Naive thymus-derived CD8-positive, alpha-beta T cell (primary cell): ENCODE measurements at places on chromosomes 4 and X.

DNA sequence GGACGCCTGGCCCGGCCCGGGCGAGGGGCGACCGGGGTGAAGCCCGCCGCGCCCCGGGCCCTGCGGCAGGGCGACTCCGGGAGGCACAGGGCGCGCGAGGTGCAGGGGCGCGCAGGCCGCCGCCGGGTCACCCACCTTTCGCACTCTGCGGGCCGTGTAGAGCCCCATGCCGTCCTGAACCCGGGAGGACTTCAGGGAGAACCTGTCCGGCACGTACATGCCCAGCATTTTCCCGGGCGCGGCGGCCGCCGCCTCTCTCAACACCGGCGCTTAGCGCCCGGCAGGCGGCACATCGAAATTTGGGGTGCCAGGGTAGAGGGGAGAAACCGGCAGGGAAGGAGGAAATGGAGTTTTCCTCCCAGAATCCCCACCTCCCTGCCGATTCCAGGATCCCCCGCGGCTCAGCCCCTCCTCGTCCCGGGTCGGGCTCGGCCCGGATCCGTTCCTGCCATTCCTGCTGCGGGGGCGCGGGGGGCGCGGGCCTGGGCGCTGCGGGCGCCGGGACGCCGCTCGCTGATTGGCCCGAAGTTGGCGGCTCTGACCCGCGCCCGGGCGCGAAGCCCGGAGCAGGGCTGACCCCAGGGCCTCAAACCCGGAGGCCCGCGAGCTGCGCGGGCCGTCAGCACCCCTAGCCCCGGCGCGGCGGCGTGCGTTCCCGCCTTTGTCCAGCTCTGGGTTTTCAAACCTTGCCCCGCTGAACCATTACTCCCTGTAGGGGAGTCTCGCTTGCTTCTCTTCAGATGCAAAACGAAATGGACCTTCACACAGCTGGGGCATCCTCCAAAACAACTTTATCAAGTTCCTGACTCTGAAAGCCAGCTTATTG, at the start of gene PRDM5:
PRDM5 (minus strand) TSS at position 346 of the 826 bp plus-strand sequence; CDS start at position 228, 118 bp downstream.
- peak; percentile 10 for DNase-seq

DNA sequence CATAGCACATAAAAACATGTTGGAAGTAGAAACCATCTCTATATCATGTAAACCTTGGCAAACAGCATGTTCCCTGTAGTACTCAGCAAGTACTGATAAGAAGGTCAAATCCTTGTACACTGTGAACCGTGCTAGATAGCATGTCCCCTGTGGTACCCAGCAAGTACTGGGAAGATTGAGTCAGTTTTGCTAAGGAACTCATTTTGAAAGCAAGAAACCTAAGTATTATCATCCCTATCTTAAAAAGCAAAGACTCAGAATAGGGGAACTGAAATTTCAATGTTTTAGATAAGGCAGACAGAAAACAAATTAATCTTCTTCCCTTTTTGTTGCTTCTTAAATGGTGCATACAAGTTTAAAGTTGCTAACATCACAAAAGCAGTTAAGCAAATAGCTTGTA, 180.2 kb downstream of the RBM46 start:
- no peak for DNase-seq

DNA sequence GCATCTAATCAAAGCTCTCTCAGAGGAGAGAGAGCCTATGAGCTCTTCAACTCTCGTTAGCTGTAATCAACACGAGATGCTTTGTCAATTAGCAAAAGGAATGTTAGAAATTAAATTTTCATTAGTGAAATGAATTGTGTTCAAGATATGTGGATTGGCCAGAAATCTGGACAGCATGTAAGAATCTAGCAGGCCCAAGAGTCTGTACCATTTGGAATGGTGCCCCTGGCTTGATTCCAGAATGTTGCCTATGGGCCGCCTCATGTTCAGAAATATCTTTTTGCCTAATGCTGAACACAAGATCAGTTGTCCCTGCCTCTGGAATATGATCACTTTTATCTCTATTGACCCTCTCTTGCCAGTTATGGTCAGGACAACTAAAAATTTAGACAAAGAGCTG, 88.2 kb downstream of the RBM46 start:
- no peak for DNase-seq

DNA sequence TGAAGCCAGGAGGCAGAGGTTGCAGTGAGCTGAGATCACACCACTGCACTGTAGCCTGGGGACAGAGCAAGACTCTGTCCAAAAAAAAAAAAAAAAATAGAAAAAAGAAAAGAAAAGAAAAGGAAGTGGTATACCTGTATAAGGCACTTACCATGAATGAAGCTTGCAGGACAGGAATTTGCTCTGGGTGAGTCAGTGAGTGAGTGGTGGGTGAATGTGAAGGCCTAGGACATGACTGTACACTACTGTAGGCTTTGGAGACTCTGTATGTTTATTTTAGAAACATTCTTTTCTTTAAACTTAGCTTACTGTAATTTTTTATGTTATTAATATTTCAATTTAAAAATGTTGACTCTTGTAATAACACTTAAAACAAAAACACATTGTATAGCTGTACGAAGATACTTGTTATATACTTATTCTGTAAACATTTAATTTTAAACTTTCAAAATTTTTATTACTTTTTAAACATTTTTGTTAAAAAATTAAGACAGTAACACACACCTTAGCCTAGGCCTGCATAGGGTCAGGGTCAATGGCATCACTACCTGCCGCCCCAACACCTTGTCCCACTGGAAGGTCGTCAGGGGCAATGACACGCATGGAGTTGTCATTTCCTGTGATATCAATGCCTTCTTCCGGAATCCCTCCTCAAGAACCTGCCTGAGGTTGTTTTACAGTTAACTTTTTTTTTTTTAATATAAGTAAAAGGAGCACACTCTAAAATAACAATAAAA, 78.7 kb downstream of the CLNK start:
- no peak for DNase-seq

GRCh38 chr4:67092351-67092750, 453.0 kb downstream of the CENPC start:
- DNase-seq, result no peak

DNA sequence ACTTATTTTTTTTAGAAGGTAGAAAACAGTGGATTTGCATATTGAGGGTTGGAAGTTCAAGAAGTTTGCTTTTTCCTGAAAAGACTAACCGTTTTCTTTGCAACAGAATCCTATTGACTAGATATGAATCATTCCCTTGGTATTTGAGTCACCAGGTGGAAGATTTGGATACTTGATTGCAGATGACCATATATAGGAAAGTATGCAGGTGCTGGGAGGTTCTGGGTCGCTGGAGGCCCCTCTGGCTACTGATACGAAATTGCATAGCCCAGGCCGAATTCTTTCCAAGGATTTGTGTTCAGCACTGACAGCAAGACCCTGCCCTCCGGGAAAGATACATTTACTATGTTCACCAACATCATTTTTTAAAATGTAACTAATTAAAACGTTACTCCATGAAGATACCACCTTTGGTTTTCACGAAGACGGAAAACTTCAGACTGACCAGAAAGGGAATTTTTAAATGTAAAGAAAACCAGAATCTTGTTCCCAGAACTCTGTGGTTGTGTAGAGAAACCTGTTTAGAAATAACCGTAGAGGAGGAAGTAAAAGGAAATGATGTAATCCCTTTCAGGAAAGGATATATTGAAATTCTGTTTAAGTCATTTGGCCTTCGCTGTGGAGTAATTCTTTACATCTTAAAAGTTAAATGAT, 946 bp downstream of the ANXA3 start:
- DNase-seq, result no peak

DNA sequence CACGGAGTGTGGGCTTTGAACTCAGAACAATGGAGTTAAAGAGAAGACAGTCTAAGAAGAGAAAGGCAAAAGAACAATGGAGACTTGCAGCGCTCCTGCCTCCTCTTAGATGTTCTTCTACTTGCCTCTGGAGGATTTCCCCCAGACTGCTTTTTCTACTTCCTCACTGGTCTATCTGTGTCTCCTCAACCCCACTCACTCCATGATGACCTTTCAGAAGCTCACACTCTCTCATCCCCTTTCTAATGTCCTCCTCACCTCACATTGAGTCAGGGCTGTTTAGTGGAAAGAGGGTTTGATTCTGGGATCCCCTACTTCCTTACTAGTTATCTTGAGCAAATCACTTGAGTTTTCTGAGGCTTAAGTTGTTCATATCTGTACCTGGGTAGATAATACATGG, 12.2 kb upstream of the HERC6 start:
- no peak for DNase-seq

DNA sequence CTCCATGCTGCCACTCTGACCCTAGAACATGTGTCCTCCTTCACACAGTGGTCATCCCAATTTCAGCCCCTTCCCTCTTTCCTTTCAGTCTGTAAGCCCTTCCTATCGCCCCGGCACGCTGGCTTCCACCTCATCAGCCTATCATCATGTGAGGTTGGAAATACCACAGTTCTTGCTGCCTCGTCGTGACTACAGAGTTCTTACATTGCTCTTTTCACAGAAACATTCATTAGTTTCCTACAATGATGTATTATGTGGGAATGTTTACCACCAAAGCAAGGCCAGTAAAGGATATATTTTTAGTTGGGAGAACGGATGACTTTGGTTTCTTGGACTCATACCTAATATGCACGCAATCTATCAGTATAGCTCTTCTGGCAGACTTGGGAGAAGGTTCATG, 169.5 kb upstream of the BOD1L1 start:
- DNase-seq, result no peak

- DNase-seq, result no peak
These were observed 22.2 kb downstream of the TMPRSS11E start for GRCh38 chr4:68469482-68469881.

DNA sequence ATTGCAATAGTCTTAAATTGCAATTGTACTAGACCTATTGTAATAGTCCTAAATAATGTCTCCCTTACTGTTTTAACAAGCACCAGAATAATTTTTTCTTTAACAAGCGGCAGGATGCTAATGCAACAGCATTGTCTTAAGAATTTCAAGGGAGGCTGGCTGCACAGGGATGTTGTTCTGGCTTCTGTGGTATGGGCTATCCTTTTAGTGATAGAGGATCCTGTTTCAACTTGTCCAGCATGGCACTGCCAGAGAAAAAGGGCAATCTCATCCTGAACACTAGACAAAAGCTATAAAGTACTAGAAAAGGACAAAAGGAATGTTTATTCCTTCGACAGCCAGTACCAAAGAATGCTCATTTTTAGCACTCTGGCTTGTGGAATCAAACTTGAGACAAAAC, 405.5 kb upstream of the ACTRT1 start:
- no peak for DNase-seq

DNA sequence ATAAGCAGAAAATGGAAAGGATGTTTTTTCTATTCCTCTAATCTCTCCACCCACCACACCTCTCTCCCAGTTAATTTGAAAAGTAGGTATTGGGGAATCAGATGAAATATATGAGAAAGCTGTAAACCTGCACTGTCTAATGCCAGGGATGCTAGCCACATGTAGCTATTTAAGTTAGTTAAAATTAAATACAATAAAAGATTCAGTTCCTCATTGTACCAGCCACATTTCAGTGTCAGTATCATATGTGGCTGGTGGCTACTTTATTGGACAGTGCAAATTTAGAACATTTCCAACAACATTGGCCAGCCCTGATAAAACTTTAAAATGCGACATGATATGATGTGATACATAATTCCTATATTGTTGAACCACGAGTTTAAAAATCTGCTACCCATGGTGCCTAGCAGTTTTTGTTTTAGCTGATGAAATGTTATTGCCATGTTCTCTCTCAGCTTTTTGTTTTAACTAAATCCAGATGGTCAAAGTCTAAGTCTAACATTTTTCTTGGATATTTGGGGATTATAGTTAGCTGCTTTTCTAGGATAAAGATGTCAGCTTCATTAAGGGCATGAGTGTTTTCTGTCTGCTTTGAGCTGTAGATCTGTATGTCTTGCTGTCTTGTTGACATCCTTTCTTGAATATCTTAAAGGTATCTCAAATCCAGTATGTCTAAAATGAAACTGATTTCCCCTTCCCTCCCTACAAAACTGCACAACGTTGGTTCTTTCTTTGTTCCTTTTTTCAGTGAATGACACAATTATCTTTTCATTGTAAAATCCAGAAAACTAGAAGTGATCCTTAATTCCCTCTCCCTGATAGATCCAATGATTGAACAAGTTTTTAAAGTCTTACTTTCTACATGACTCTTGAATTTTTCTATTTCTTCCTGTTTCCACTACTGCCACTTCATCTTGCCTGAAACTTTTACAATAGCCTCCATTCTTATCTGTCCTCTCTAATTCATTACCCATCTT, 6.2 kb downstream of the ARFIP1 start:
- no peak for DNase-seq

- no peak for DNase-seq
These were observed 371.8 kb upstream of the NOCT start for GRCh38 chr4:138643827-138644226.

DNA sequence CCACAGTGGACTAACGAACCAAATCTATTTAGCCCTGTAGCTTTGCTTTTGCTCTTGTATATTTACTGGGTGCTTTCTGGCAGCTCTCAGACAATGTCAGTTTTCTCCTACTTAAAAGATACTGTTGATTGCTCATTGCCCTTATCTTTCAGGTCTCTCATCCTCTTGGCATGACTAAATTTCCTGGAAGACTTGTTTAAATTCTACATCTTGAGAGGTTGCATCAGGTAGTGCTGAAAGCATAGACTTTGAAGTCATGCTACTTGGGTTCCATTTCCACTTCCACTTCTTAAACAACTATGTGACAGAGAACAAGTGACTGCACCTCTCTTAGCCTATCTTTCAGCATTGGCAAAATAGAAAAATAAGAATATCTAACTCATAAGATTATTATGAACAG, 8.4 kb downstream of the TDO2 start:
- DNase-seq, result no peak

DNA sequence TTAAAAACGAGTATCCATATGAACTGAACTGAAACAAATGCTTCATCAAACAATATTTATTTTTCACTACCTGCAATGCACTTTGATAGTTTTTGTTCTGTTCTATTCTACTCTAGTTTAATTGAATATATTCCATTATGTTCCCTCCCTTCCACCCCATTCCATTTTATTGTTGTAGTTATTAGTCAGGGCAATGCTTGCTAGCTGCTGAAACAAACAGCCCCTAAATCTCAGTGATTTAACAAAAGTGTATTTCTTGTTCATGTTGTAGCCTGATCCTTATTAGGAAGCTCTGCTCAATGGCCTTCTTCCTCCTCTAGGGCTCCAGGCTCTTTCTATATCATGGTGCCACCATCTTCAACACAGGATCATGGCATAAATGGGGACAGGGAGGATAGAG, 122.3 kb upstream of the RAI2 start:
- DNase-seq, result no peak

DNA sequence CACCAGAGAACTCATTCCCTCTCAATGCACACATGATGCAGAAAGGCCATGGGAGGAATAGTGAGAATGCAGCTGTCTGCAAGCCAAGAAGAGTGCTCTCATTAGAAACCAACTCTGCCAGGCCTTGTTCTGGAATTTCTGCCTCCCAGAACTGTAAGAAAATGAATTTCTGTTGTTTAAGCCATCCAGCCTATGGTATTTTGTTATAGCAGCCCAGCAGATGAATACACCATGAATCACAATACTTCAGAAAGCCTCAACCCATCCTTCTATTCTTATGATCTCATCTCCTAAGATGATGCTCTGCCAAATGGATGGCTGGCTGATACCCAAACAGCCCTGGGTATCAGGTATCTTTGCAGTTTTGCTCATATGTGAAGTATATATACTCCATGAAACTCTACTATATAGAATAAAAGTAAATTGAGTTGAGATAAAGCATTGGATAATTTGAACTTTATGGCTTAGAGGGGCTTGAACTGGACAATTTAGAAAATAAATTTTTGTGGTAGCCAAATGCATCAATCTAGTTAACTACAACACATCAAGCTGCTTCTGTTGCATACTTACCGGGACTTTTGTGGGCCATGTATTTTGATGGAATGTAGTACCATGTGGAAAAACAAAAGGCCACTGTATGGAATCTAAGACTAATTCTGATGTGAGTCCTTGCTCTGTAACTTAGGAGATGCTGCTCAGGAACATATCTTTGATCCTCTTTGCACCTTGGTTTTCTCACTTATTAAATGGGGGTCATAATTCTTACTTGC, 245.9 kb downstream of the HS3ST1 start:
- DNase-seq, result no peak
